ENCODE measurements at places on chromosomes 4 and X.

DNA sequence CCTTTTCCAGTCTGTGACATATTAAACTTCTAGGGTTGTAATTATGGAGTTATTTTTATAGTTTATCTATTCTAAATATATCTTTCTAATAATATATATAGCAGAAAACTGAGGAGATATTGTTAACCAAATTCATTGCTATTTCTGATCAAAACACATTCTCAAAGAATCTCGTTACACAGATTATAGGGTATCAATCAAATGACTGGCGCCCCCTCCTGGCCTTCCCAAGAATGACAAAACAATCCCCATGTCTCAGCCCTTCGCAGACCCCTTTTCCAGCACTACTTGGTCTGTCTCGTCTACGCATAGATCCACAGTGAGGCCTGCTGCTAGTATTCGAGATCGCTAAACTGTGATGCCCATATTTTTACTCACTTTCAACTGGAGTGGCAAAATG, 209.3 kb downstream of the GPC3 start:
- DNase-seq = peak; percentile 21

- no peak for DNase-seq
These were observed 116.3 kb upstream of the NRK start for GRCh38 chrX:105706041-105706440.

- DNase-seq = no peak
These were observed 319.1 kb upstream of the RPS6KA3 start for GRCh38 chrX:20585782-20586181.

DNA sequence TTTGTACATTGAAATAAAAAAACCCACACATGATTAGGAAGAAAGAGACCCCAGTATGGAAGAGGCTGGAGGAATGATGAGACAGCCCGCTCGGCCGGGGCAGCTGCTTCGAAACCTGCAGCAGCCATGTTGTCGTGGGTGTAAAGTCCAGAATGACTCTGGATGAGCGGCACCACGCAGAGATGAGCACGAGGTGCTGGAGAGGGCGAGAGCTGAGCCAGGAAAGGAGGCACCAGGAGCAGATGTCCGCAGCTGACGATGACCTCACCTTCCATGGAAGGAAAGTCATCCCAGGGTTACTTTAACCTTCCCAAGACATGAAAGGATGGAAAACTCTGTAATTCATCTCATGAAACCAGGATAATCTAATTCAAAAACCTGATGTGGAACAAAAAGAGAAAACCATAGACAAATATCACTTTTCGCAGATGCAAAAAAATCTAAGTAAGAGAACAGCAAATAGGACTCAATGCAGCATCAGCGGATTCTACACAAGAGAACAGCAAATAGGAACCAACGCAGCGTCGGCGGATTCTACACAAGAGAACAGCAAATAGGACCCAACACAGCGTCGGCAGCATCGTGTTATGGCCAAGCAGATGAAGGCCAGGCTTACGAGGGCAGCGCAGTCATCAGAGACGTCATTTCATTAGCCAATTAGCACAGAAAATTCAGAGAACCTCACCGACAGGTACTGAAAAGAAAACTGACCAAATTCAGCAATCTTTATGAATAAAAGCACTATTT, 25.9 kb upstream of the SPON2 start:
- DNase-seq = no peak

DNA sequence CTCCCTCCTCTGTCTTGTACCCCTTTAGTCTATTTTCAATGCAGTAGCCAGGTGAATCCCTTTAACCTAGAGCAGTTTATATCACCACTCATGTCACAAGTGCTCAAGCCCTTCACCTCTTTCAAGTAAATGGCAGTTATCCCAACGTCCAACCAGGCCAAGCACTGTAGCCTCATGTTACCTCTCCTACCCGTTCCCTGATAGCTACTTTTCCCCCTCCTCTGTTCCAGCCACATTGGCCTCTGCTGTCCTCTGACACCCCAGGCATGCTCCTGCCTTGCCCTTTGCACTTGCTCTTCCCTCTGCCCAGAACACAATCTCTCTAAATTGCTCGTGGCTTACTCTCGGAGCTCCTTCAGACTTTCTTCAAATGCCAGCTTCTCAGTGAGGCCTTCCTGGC, 15.2 kb downstream of the GUCY1B1 start:
- DNase-seq = no peak

GRCh38 chr4:78227411-78228057, 170.4 kb downstream of the FRAS1 start:
- DNase-seq = no peak

DNA sequence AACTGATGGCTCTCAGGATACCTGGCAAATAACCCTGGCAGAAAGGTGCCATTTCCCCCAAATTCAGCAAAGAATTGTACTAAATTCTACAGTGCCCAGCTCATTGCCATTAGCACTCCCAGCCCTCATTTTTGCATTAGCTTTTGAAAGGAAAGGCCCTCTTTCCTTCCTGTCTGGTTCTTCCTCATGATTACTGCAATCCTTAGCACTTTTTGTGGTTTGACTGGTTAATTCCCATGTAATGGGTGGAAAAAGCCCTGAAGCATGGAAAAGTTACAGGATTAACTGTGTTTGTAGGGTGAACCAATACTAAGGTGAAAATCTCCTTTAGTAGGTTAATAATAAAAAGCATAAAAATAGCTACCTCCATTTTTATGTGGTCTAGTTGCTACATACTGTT, 139.5 kb downstream of the NPNT start:
- DNase-seq = no peak

DNA sequence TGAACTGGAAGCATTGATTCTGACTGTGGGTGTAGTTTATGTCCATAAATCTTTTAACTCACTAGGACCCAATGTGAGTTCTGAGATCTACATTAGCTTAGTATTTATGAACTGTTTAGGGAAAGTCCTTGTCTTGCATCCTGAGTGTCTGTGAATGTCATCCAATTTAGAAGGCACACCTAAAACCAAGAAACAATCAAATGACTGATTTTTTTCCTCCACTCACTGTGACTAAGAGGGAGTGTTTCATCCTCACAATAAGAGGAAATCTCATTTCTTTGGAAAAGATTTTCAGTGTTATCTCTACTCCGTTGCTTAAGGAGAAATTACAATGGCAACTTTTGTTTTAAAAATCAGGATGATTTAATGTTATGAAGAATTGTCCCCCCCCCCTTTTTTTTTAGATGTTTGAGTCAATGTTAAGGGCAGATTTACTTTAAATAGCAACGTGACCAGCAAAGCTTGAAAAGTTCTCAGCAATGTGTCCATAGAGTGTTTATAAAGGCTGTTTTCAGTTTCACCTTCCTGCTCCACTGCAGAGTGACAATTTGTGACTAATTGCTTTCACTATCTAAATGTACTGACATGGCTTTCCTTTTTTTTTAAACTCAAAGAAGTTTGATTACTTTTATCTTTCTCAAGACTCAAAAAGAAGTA, 173.0 kb downstream of the SPCS3 start:
- no peak for DNase-seq

- no peak for DNase-seq
These were observed 62.9 kb upstream of the PGRMC2 start for GRCh38 chr4:128350449-128351045.

- DNase-seq = no peak
These were observed 172.7 kb upstream of the LNX1 start for GRCh38 chr4:53763813-53764597.

DNA sequence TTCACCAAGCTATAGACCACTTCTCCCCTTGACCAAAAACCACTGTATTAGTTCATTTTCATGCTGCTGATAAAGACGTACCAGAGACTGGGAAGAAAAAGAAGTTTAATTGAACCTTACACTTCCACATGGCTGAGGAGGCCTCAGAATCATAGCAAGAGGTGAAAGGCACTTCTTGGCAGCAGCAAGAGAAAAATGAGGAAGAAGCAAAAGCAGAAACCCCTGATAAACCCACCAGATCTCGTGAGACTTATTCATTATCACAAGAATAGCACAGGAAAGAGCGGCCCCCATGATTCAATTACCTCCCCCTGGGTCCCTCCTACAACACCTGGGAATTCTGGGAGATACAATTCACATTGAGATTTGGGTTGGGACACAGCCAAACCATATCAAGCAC, 97.8 kb downstream of the DOCK11 start:
- no peak for DNase-seq

- DNase-seq = no peak
These were observed 130.8 kb downstream of the BANK1 start for GRCh38 chr4:101921370-101921769.

Measured in CD4-positive, alpha-beta T cell treated with Interleukin-12 subunit alpha and Interleukin-12 subunit beta, for 1 hour (primary cell).